ENCODE measurements at places on chromosomes 6 and 20.
A peak's percentile ranks its signal among the peaks of the same experiment; 100 is the strongest.

DNA sequence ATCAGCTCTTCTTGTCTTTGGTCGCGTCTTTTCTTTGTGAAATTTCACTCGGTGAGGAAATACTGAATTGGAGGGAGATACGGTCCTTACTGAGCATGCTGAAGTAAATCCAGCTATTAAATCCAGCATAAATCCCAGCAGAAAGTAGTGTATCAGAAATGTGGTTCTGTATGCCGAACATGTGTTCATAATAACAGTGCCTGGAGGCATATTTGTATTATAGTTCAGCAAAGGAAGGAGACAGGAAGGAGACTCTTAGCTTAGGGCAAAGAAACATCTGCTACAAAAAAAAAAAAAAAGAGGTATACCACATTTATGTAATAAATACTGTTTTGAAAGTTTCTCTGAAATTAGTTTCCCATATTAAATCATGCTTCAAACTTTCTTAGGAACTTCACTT lies 211.8 kb downstream of the PLCB4 start:
- DNase-seq: no peak

- DNase-seq: no peak
Measured at GRCh38 chr6:36556281-36556680, 9.0 kb upstream of the STK38 start.

DNA sequence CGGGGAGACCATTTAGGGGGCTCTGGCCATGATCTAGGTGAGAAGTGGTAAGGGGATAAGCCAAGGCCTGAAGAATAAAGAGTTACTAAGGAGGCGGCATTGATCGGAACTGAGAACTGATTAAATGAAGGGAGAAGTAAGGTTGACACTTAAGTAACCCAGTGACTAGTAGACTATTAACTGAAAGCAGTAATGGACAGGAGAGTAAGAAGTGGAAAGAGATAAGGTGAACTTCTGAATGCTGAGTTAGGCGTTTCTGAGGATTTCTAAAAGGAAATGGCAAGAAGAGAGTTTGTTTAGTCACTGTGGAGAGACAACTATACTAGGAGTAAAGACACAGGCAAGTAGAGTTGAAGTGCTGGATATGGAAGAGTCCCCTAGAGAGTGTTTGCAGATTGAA lies 1.9 kb downstream of the ABCF1 start:
- no peak for DNase-seq

DNA sequence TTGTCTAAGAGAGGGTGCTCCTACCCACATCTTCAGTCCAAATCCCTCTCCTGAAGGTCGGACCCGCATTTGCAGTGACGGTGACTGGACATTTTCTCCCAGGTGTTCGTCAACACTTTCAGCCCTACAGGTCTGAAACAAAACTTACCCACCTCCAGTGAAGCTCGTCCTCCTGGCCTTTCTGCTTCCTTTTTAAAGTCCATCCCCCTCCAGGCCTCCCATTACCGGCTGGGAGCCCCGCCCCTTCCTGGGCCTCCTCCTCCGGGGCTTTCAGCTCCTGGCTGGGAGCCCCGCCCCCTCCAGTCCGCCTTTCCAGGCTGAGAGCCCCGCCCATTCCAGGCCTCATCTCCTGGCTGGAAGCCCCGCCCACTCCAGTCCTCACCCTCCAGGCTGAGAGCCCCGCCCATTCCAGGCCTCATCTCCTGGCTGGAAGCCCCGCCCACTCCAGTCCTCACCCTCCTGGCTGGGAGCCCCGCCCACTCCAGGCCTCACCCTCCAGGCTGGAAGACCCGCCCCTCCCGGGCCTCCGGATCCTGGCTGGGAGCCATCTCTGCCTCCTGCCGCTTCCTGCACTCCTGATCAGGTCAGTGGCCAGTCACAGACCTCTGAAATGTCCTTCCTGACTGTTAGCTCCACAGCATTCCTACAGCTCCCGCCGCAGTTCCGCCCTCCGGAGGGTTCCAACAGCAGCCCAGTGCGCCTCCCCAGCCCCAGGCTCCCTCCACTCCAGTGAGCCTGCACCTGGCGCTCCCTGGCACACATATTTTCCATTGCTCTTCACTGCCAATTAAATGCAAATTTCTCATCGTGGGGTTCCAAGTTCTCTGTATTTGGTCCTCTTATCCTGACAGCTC lies 98.5 kb downstream of the LY86 start:
- DNase-seq: peak; percentile 97

DNA sequence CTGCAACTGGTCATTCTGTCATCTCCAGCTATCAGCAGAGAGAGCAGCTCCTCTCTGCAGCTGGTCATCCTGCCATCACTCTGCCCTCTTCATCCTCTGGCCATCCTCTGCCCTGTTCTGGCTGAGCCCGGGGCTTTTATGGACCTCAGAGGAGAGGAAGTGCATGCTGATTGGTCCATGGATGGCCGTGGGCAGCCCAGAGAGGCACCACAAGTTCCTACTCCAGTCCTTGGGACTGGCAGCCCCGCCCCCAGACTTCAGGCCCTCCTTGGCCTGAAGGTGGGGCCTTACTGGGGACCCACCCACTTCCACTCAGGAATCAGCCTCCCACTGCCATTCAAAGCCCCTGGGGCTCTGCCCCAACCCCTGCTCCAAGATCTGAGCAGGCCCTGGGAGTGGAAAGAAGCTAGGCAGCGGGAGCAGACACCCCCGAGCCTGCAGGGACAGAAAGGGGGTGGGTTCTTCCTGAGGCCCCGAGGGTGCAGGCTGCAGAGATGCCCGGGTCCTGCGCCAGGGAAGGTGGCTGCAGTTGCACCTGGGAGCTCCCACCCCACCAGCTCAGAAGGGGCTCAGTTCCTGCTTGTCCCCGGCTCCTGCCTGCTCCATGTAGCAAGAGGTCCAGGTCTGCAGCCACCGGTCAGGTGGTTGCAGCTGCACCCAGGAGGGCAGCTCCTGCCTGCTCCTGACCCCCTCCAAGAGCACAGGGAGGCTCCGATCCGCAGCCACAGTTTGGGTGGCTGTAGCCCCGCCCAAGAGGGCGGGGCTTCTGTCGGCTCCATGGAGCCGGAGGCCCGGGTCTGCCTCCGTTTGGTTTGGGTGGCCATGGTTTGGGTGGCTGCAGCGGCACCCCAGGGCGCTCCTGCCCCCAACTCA lies 34.1 kb upstream of the HMGA1 start:
- no peak for DNase-seq

DNA sequence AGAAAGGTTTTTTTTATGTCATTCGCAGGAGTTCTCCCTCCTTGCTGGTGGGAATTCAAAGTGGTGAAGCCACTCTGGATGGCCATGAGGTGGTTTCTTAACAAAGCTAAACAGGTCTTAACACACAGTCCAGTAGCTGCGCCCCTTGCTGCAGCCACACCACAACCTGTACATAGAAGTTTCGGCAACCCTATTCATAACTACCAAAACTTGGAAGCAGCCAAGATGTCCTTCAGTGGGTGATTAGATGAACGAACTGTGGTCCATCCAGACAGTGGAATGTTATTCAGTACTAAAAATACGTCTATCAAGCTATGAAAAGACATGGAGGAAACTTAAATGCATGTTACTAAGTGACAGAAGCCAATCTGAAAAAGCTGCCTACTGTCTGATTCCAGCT lies 78.9 kb downstream of the FAM120B start:
- no peak for DNase-seq

DNA sequence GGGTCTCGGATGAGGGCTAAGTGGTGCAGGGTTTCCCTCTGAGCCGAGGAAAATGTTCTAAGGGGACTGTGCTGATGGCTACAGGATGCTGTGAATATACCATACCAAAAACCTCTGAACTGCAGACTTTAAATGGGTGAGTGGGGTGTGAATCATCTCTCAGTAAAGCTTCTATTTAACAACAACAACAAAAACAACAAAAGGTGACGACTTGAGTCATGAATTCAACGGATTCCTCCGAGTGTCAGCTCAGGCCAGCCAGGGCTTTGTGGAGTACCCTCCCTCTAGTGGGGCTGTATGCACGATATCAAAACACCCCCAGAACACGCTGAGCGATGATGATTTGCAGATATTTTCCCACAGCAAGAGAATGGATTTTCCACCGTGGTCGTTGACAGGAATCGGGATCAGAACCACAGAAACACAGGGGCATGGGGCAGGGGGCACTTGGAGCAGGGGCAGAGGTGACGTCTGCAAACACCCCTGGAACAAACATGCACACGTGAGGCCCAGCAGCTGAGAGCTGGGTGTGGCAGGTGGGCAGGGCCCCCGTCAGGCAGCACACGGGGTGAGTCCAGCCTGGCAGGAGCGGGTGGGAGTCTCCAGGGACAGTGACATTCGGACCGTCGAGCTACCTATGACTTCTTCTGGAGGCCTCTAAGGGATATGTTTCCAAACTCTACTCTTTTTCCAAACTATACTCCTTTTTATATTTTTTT lies 38.6 kb downstream of the SLC2A4RG start:
- no peak for DNase-seq

DNA sequence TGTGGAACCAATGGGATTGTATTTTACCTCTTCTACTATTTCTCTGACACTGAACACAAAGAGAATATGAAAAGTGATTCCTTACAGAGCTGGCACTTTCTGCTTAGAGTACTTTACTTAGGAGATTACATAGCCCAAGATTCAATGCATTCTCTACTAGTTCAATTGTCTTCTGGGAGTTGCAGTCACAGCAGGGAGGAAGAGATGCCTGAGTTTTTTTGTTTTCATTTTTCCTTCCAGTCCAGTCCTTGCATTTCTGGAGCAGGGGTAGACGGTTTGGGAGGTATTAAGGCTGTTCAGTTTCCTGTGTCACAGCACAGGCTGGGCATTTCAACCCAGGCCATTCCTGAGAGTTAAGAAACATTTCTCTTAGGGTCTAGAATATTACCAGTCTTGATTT lies 42.0 kb upstream of the SLC2A12 start:
- no peak for DNase-seq

DNA sequence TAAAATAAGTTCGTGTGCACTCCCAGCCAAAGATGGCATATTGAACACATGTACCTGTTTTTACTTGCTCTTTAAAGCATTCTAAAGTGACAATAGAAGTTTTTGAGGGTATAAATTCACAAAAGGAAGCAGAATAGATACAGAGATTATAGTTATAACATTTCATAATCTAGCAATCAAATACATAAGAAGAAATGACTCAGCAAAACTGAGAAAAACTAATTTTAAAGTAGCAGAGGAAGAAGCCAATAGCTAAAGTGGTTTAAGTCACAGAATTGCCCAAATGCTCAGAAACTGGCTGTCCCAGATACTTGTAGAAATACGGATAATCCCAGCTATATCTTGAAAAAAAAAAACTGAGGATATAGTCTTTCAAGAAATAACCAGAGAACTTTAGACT lies 49.2 kb upstream of the TBC1D32 start:
- DNase-seq: no peak

DNA sequence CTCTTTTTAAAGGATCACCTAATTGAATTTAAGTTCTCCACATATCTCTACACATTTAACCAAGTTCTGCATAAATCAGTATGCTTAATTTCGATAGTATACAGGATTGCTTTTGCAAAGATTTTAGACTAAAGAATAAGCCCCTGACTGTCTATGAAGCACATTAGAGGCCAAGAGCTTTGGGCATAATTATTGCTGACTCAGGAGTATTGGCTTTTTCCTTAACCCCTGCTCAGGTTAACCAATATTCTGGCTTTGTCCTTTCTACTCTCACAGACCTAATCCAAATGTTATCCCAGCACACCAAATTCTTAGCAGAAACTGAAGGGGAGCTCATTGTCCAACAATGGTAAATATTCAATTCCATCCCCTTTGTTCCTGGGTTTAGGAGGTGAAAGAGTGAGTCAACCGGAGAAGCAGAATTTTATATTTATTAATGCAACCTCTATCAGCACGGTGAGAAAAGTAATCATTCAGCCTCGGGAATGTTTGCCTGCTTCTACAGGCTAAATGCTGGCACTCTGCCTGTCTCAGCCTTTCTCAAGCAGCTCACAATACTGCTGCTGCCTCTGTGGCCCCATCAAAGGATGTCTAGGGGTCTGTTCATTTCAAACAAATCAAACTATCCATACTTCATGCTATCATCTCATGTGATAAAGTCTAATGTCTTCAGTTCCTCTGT lies 125.0 kb downstream of the SIM1 start:
- no peak for DNase-seq

DNA sequence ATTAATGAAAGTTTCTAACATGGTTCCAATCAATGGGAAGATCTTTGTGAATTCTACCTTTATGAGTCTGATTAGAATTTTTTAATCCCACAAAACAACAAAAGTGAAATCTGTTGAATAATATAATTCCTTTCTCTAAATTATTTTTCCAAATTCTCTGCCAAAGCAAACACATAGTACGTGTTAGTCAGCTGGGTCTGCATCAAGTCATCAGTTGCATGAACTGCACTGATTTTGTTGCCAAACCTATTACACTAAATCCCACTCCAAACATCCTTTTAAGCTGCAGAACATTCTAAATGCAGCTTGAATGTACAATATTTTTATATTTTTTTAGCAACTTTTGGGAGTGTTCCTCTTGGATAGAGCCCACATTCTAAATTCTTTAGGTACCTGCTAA lies 199.0 kb upstream of the HSF2 start:
- no peak for DNase-seq

- DNase-seq: no peak
Measured at GRCh38 chr6:138605958-138606357, 106.7 kb upstream of the NHSL1 start.

GRCh38 chr6:169894377-169894960 lies 143.0 kb downstream of the ERMARD start:
- DNase-seq: no peak

DNA sequence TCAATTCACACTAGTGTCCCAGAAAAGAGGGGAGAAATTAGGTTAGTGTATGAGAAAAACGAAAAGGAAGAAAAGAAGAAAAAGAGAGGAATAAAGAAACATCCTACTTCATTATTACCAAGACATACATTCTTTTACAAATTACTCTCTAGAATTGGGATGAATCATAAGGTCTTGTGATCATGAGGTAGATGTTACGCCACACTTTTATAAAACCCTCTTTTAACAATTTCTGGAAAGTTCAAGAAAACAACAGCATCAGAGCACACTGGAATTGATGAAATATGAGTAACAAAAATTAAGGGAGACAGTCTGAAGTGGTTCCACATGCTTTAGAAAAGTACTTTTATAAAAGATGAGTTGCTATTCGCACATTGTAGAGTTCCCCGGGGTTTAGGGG lies 32.6 kb upstream of the NRSN1 start:
- DNase-seq: no peak

DNA sequence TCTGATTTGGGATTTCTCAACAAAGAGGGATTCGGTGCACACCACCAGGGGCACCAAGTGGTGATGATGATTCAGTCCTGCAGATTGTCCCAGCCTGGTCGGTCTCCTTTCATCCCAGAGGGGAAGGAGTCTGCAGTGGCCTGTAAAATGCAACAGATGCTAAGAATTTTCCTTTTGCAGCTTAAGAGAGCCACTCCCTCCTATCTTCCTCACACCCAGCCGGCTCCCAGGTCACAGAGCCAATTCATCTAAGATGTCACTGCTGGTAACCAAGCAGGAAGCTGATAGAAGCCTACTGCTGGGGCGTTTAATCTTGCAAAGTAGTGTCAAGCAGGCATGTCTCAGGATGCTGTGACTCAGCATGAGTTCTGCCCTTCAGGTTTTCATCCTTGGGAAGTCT lies 203.8 kb upstream of the LRFN2 start:
- no peak for DNase-seq

GRCh38 chr6:35343835-35344550 lies 1.6 kb downstream of the PPARD start:
- no peak for DNase-seq

Measured in hematopoietic multipotent progenitor cell treated with erythropoietin and hydrocortisone succinate and interleukin-3 and kit ligand, for 8 days (in vitro differentiated cells).